ENCODE measurements at places on chromosomes 3 and 15.

DNA sequence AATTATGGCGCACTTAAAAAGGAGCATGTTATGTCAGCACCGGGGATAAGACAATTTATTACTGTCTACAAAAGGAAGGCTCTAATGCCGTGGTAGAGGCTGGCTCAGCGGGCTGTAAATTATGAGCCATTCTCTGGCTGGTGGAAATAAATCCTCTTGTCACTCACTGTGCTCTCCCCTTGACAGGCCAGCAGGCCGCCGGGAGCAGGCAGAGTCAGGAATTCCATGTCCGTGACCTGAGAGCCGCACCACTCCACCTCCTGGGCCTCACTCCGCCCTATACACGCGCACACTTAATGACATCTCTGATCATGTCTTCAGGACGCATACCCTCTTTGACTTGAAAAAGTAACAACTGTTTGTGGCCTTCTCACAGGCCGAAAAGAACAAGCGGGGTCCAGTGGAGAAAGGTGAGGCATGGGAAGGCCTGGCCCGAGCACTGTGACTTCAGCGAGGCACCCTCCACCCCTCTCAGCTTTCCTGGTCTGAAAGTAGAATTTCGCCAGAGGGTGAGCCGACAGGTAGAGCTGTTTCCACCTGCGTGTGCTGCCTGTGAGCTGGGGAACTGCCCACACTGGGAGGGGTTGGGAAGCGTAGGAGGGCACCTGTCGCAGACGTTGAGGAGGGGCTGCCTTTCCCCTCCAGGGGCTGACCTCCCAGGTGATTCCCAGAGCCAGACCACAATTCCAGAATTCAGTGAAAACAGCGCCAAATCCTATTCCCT lies 13.2 kb upstream of the PCSK6 start:
- no peak for DNase-seq

GRCh38 chr3:29226706-29227105 lies 54.2 kb upstream of the RBMS3 start:
- no peak for DNase-seq

- no peak for DNase-seq
Measured at GRCh38 chr15:27028858-27029477, 58.0 kb downstream of the GABRG3 start.

DNA sequence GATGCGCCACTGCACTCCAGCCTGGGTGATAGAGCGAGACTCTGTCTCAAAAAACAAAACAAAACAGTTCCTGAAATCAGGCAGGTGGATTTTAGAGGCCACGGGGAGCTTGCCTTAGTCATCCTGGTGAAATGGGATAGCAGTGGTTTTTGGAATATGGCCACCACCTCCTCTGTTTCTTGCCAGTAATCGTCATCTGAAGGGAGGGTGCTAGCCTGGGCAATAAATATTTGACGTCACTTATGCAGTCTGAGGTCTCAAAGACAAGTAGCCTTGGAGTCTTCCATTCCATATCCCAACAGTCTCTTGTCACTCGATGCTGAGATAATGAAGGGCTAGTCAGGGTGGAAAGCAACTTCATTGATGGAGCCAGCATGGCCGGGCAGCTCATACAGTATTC lies 55.2 kb downstream of the KCNAB1 start:
- DNase-seq: no peak

- no peak for DNase-seq
Measured at GRCh38 chr3:8574670-8575322, 69.8 kb downstream of the SSUH2 start.

DNA sequence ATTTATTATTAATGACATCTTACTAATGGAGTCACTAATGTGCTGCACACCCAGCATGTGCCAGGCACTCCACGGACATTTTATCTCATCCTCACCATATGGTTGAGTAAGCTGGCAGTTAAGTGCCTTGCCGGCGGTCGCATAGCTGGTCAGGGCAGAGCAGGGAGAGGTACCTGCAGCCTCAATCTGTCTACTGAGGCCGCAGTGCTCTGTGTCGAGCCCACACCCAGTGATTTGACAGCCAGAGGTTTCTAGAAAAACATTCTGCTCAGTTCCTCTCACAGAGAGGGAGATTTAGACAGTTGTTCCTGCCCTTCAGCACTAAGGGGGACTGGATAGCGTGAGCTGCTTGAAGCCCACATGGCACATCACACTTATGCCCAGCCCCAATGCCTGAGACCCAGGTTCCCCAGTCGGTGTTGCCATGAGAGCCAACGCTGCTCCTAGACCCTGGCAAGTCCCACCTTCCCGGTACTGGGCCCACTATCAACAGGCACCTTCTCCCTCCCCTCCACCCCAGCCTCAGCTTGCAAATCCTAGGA lies 2.6 kb downstream of the LIPC start:
- no peak for DNase-seq

- no peak for DNase-seq
Measured at GRCh38 chr3:100730524-100730923, 21.2 kb downstream of the TFG start.

DNA sequence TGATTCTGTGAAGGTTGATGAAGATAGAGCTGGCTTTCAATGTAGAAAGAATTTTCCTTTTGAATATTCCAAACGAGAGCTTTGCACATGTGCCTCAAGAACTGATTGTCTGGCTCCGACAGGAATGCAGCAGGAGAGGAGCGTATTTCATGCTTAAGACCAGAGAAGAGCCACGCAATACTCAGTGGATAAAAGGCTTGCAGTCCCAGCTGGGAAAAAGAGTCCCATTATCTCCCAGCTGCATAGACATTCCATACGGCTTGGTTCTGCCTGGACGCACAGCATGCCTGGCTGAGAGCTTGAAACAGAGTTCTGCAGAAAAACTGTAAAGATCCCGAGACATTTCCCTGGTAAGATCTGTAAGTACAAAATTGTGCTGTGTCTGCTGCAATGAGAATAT lies at the start of gene CNTN6:
TSS of gene CNTN6 (plus strand) at position 254 of the 400 bp plus-strand sequence. CDS start 54,985 bp downstream, outside the sequence.
- DNase-seq: no peak

DNA sequence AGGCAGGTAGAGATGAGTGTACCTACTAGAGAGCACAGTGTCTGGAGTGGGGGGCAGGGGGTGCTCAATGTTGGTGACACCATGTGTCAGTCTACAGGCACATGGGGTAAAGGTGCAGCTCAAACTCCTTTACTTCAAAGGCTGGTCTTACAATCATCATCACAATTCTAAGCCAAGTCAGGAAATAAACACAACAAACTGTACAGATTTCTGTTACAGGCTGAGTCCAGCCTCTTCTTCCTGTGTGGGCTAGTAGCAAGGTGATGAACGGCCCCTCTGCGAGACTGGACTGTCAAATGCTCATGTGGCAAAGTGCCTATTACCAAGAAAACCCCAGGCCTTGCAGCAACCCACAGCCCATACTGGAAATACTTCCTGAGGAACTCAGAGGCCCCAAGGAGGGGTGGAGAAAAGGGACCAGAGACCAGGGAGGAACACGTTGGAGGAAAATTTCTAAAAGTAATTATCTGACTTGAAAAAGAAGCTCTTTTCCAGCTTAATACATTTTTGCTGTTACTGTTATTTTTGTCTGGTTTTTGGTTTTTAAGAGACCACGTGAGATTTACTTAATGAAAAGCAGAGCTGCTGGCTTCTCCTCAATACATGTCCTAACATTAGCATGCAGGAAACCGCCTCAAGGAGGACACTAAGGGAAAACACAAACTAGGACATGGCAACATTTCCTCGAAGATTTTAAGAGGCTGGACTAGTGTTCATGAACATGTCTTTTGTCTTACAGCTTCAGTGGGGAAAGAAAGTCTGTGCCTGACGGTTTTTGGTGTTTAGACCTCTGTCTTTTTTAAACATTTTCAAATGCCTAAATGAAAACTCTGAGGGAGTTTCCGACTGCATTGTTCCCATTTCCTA lies 29.5 kb downstream of the TBC1D2B start:
- no peak for DNase-seq

- no peak for DNase-seq
Measured at GRCh38 chr15:96087180-96087884, 243.2 kb upstream of the NR2F2 start.

DNA sequence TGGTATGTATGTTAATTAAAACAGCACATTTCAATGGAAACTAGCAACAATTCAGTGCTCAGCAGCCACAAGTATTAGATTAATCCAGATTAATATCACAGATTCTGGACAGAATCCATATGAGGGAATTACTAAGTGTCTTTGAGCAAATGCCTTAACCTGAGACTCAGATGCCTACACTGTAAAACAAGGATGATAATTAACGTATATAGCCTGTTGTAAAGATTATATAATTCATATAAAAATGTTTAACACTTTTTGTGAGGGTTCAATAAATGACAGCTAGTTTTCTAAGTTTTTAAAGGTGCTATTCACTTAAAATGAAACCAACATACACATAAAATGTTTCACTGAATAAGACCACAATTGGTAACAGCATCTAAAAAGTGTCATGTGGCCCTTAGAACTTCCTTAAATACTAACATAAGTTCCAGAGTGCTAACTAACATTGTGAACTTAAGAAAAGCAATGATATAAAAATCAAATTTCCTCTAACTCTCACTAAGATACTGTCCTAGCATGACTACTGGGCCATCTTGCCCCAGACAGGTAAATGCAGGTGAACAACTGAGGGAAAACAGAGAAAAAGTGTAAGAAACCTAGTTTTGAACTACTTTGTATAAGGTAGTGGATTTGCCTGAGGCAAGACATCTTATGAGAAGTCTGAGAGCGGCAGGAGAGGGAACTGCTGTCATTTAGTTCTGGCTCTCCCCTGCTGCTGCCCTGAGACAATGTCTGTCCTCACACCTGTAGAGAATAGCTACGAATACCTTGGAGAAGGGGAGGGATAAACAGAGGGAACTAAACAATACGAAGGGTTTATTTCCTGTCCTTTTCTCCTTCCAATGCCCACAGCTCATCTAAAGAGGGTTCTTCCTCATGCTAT lies 151.3 kb downstream of the ADAM10 start:
- DNase-seq: no peak

DNA sequence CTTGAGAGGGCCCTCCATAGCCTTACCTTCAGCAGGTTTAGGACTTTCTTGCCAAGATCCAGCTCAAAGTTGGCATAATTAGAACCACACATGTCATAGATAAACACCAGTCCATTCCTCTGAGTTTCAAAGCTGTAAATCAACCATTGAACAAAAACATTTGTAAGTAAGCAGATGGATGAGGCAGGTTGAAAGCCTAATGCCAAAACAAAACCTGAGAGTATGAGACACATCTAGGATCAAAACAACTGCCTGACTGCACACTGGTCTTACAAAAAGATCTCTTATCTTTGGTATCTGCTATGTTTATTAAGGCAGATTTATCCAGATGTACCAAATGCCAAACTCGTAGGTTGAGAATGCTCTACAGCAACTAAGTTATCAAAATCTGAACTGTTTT lies 61.9 kb downstream of the PTPN9 start:
- no peak for DNase-seq

Measured in NCI-H748 treated with DMSO at 0.1 percent for 48 hours (cell line).